ENCODE measurements at places on chromosomes 16 and 17.

DNA sequence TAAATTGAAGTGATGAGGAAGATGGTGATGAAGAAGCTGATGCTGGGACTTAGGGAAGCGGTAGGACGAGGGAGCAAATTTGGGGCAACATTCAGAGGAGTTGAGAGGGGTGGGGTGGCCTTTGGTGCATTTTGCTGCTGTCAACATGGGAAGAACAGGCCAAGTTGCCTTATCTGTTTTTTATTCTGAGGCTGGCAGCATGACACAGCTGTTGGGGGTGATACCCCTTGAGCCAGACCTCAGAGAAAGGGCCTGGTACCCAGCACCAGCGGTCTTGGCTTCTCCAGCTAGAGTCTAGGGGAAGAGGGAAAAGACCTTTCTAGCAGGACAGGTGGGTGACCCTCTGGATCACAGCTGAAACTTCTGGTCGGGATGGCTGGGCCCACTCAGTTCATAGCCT is 4.6 kb downstream of the IGFBP4 start:
- no peak for DNase-seq

GRCh38 chr17:65423346-65424140 is 137.9 kb downstream of the AXIN2 start:
- DNase-seq, result no peak

DNA sequence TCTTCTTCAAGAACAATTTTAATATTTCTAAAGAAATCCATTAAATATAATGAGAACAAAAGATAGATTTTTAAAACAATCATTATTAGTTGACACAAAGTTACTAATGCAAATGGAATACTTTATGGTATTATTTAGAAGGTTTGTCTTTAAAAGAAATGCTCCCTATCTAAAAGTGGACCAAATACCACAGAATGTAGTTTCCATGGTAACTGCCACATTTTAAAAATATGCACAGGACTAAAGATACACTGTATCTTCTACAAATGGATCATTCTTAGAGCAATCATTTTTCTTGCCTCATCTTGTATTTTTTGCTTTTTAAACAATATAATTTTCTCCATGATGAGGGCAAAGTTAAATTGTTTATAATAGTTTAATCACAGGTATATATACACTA is 296.0 kb downstream of the CEP112 start:
- DNase-seq, result no peak

- DNase-seq, result no peak
Measured at GRCh38 chr16:52451971-52452421, 94.9 kb downstream of the TOX3 start.

DNA sequence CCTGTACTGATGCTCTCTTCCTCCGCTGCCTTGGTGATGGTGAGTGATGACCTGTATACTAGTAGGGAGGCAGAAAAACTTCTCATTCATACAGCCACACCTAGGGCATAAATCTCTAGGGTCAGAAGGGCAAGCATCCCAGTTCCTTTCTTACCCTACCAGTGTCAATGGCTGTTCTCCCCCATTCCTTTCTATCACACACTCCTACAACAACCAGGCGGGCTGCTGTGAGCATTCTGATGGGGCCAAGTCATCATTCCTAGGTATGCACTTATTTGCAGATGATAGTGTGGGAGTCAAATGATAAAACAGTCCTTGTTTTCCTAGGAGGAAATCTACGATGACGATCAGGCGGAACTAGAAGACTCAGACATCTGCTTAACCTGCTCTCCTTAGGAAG is 14.0 kb upstream of the SLC6A4 start:
- DNase-seq, result no peak

- DNase-seq, result no peak
Measured at GRCh38 chr17:77528516-77529327, 388.0 kb downstream of the SEC14L1 start.

- DNase-seq, result no peak
Measured at GRCh38 chr16:12410837-12411490, 392.7 kb downstream of the CPPED1 start.

GRCh38 chr17:31061678-31062077 is 33.1 kb upstream of the NF1 start:
- DNase-seq, result no peak

- no peak for DNase-seq
Measured at GRCh38 chr17:29587591-29587990, 1.9 kb downstream of the GIT1 start.

DNA sequence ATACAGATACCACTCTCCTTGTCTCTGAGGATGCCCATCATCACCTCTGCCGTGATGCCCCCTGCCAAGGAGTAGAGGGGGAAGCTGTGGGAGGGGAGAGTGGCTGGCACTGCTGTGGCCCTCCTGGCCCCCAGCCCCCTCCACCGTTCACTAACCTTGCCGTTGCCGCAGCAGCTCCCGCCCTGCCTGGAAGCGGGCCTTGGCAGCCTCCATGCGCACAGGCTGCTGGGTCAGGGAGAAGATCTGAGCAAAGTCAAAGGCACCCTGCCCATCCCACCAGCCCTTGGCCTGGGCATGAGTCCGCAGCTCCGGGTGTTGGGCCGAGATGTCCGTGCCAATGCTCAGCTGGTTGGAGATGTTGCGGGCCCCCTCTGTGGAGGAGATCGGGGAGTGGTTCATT is 2.4 kb downstream of the SCRN2 start:
- no peak for DNase-seq

- no peak for DNase-seq
Measured at GRCh38 chr17:30165960-30166359, 49.3 kb downstream of the NSRP1 start.

DNA sequence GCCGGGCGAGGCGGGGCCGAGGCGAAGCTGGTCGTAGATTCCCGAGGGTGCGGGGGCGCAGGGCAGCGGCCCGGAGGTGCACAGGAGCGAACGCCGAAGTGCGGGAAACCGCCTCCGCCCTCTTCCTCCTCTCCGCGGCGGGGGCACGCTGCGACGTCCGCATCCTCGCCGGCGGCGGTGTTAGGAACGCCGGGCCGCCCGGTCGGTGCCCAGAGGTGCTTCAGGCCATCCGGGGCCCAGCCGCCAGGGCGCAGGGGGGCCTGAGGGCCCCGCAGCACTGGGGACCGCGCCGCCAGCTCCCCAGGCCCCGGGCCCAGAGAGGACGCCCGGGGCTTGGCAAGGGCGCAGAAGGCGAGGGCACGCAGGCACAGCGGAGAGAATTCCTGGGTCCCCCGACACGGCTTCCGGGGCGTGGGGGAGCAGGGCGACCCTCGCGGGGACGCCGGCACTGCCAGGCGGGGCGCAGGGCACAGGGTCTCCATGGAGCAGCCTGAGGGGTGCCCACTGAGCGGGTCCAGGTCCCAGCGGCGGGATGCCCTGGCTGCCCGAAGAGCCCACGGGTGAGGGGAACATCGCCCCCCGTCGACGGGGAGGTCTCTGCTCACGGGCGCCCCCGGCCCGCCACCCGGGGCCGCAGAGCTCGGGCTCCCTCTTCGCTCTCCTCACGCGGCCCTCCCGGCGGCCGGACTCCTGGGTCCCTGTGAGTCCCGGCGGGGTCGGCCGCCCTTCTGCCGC is 576 bp downstream of the EPOP start:
- no peak for DNase-seq

DNA sequence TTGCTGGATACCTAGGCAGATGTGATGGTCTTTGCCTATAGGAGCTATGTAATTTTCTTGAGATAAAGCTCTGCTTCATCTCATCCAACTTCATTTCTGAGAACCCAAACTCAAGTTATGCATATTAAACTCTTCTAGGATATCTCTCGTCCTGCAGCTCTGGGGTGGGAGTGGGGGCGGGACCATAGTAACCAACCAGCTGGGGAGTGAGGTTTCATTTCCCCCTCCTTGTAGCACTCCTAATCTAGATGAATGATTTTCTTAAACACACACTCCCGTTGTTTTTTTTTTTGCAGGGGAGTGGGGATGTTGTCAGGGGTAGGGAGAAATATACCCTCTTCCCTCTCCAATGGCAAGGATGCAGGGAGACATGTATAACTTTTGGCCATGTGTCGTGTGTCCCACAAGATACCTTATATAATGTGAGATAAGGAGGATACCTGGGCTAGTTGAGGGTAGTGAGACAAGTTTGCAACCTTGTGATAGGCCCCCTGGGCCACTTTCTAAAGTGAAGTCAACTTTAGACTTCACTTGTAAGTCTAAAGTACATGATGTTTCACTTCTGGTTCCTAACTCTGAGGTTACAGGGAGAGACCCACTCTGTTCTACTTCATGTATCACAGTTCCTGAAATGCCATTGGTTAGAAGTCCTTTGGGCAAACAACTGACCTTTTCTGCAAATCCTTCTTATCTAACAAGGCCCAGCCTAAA is 10.5 kb upstream of the HEATR6 start:
- no peak for DNase-seq

- no peak for DNase-seq
Measured at GRCh38 chr17:33572615-33573014, 279.5 kb upstream of the ASIC2 start.

- DNase-seq, result no peak
Measured at GRCh38 chr17:50255766-50256635, 18.3 kb upstream of the TMEM92 start.

GRCh38 chr16:23113185-23113584 is 36.1 kb downstream of the USP31 start:
- DNase-seq, result no peak

- DNase-seq, result no peak
Measured at GRCh38 chr17:59337741-59338299, 6.4 kb downstream of the YPEL2 start.

- DNase-seq, result no peak
Measured at GRCh38 chr16:80680839-80681238, 123.6 kb downstream of the CDYL2 start.

DNA sequence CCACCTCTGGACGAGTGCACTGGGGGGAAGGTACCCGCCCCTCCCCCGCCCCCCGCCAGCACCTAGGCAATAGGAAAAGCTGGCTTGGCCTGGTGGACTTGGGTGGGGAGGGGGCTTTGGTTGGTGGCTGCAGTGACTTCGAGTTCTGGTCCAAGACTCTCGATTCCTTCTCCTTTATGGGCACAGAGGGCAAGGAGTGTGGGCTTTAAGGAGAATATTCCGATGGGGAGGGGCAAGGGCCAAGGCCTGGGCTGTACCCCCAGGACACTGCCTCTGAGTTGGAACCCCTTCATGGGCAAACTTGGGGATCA is 409 bp downstream of the ACSF2 start:
- no peak for DNase-seq

- DNase-seq, result no peak
Measured at GRCh38 chr17:37848690-37849616, 75.3 kb upstream of the TBC1D3K start.

DNA sequence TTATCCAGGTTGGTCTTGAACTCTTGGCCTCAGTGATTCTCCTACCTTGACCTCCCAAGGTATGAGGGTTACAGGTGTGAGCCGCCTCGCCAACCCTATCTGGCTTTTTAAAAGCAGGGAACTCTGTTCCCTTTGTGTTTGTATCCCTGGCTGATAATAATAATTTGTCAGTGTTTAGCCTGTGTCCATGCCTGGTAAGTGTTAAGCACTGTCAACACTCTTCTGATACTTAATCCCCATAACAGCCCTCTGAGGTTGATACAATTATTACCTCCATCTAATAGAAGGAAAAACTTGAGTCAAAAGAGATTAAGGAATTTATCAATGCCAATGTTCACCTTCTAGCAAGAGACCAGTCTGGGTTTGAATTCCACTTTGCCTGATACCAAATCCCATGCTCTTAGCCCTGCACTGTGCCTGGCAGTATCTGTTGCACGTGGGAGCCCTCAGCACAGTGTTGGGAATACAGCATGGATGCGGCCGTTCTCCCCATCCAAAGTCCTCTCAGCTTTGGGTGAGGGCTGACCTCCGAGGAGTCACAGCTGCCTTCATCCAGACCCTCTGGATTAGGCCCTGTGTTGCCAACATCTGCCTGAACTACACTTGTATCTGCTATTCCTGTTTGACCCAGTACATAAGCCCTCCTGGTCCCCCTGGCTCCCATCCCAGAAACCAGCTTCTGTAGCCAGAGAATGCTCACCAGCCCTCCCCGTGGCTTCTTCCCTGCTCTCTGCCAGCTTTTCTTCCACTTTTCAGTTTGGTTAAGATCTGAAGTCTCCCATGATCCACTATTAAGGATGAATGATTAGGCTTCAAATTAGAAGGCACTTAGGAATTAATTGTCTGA is 335.6 kb upstream of the ASIC2 start:
- DNase-seq, result no peak

GRCh38 chr17:44247876-44248736 is 19.8 kb downstream of the SLC4A1 start:
- DNase-seq, result no peak

GRCh38 chr17:27282054-27282551 is 11.8 kb upstream of the WSB1 start:
- no peak for DNase-seq

DNA sequence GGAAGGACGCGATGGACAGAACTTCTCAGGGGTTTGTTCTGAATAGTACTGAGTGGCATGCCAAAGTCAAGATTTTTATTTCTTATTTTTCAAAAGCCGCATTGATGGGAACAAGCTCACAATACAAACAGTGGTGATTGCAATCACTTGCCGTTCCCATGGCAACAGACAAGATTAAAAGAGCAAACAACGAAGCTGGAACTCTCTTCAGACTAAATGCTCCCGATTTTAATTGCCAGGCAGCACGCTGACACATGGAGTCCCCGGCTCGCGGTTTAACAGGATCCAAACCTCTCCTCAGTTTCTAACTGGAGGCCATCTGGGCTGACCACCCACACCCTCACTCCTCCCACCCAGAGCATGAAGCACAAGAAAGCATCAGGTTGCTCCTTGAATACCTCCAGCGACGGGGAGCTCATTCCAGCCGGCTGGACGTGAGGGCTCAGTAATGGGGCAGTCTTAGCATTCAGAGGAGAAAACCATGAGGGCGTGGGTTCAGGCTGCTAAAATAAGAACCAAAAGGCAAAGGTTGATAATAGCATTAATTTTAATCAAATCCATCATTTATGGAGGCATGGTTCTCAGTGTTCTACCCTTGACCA is 41.5 kb downstream of the AIPL1 start:
- DNase-seq, result no peak

- no peak for DNase-seq
Measured at GRCh38 chr16:50550035-50550434, 1.8 kb downstream of the NKD1 start.

DNA sequence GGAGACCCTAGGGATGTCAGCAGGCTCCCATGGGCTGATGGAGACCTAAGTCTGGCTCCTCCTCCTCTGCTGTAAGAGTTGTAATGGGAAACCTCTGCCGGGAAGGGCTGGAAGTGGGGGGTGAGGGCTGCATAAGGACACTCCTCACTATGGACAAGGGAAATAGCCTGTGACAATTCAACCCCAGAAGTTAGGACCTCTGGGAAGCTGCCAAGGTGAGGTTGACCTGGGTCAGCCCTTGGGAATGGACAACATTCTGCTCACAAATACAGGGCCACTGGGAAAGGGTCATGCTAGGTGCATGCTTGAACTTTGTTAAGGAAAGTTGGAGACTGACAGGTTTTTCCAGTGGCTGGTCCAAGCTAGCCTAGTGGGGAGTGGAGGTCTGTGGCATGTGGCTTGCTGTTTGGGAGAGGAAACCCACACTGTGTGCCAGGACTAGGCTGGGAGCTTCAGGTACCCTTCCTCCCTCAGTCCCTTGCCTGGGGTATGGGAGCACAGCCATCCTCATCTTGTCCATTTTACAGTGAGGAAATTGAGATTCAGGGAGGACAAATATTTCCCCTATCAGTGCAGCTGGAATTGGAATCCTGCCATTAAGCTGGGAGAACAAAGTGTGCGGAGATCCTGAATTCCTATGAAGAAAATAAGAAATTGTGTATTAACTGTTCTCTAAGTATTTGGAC is 190.4 kb downstream of the SALL1 start:
- no peak for DNase-seq

All from cortex of kidney (tissue), 1 donor.